Fibroblast of skin of right quadriceps (primary cell): ENCODE measurements at places on chromosomes 2 and 18.

DNA sequence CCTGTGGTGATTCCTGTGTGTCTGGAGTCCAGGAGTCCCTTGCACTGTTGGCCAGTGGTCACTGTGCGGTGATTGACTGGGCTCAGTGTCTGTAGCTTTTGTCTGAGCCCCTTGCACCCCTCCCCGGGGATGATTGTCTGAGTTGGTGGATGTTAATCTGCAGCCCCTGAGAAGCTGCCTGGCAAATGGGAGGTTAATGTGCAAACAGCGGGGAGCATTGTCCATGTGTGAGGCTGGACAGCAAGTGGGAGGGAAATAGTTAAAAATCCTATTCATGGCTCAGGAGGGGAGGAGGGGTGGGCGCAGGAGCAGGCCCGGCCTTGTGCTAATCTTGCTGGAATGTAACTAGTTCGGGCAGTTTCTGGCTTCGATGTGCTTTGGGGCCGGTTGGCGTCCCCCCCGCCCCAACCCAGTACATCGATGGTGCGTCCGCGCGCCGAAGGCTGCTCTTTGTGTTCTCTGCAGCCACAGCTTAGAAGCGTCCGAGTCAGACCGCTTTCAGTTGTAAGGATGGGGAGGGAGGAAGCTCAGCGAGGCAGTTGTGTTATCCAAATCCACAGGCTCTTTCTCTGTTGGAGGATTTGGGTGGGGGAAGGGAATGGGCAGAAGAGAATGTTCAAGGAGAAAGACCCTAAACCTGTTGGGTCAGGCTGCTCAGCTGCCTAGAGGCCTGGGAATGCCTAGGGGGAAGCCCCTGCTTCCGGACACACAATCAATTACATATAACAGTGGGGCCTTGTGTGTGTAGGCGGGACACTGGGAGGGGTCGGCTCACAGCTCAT, 71.8 kb downstream of the TGOLN2 start:
- peak; percentile 86 for DNase-seq

DNA sequence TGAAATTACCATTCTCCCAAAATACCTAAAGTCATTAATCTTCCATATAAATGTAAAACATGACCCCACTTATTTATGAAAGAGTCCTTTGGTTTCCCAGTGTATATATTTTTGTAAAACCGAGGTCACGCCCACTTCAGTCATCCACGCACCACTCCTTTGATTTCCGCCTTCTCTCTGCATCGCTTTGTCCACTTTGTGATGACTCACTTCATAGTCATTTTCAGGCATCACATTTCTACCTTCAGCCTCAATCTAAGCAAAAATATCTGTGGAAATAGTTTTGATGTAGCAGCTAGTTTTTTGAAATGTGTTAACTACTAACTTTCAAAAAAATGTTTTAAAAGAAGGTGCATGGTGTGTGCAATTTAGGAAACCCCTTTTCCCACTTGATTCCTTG, 793.5 kb upstream of the SOX11 start:
- no peak for DNase-seq

GRCh38 chr2:74824679-74825078, 9.2 kb upstream of the HK2 start:
- DNase-seq = no peak

DNA sequence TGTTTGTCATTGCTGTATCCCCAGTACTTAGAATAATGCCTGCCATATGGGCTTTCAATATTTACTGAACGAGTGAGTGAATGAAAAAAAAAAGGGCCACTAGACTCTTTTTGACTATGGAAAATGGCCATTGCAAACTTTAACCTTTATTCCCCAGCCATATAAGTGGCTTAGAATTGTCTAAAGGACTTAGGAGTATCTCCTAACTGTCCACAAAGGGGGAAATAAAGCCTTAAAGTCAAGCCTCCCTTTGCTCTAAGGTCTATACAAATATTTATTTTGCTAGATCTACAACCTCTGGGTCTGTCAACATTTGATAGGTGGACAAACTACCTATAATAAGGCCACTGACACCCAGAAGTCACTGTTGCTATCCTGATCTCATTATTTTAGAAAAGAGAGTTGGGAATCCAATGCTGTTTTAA, 25.7 kb downstream of the UPP2 start:
- no peak for DNase-seq

GRCh38 chr2:2849464-2850217, 518.6 kb upstream of the MYT1L start:
- no peak for DNase-seq

GRCh38 chr2:75333646-75334045, 134.3 kb upstream of the TACR1 start:
- DNase-seq = no peak

DNA sequence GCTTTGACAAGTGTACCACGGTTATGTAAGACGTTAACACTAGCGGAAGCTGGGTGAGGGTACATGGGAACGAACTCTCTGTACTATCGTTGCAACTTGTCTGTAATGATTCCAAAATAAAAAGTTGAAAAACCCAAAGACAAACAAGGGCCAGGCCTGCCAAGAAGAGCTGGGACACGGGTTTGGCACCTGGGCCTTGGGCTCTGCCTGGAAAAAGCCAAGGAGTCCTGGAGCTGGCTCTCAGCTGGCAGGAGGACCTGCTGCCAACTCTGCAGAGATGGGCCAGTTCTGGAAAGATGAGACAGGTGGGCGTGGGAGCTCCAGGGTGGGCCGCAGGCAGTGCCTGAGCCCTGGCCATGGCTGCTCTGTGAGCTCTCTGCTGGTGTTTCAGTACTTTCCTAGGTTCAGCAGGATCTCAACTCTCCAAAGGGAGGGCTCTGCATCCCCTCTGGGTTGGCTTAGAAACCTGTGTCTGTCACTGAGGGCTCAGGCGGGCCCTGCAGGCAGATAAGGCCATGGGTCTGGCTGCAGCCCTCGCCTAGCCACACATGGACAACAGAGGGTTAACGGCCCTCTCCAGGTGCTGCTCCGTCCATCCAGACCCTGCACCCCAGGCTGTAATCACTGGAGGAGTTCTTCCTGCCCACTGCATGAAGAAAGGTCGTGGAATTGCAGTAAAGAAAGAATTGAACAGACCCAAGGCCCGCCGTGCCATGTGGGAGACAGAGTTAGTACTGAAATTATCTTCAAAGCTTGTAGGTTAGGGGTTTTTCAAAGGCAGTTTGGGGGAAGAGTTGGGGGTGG, 89.9 kb downstream of the RHOB start:
- no peak for DNase-seq

DNA sequence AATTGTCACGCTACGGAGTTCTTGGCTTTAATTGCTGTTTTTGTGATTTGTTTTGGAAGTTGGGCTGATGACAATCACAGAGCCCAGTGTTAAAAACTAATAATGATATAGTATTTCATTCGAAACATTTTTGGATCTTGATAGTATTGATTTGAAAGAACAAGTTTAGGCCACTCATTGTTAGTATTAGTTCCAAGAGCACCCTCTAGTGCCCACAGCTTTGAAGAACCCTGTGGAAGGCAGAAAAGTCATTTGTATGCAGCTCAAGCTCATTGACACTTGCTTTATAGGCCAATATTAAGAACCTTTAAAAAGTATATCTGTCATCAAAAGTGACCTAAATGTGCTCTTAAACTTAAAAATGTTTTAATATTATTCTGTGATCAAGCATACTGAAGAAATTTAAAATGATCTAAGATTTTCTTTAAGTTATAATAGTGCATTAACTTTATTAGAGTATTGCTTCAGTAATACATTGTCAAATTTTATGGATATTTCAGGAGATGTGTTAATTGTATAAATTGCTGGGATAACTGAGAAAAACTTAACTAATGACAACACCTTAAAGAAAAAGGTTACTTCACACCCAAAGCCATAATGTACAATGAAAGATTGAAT, 191.0 kb downstream of the GRB14 start:
- peak; percentile 50 for DNase-seq

- no peak for DNase-seq
Observed at GRCh38 chr2:183459466-183459865, 335.2 kb downstream of the NUP35 start.

DNA sequence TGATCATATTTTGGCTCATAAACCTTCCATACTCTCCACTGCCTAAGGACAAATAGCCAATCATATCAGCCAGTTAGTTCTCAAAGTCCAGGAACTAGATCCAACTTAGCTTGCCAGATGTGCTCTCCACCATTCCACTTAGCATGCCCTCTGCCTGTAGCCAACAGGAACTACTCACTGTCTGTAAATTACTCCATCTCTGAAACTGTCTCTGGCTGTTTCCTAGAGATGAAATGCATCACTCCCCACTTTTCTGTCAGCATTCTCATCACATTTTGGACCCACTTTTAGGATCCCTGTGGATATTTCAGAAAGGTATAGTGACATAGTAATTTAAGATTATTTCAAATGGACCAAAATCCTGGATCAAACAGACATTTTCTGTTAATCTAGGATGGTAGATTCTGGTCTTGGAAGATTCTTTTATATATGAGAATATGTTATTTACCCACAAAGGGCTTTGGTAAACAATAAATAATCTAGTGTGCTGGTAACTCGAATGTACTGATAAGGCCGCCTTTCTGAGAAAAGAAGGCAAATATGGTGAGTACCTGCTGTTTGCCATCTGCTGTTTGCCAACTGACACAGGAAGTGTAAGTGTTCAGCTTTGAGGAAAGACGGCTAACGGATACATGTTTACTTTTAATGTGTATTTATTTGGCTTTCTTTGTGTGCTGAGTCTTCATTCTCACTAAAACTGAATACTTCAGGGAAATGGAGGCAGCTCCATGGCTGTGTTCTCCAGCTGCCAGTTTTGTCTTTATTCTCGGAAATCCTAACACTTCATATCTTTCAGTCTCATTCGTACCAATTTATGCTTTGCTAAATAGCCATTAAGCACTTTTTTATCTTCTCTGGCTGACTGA, 79.5 kb downstream of the EVA1A start:
- peak; percentile 28 for DNase-seq

DNA sequence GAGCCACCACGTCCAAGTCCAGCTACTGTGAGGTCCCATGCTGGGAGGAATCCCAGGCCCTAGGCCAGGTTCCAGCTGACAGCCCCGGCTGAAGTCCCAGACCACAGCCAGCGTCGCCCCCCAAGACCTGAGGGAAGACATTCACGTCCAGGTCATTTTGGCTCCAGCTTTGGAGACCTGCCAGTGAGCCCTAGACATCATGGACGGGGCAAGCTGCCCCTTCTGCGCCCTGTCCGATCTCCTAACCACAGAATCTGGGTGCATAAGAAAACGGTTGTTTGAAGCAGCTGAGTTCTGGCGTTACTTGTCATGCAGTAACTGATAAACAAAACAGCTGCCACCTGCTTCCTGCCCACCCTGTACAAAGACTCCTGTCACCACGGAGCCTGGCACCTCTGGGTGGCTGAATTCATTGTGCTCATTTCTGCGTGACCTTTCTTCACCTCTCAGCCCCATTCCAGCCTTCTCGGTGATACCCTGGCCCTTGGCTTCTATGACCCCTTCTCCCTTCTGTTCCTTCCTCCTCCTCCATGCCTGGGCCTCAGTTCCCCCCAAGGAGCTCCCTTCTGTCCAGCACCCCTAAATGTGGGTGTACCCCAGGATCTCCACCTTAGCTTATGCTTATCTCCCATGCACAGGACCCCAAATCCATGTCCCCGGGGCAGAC, 72.6 kb upstream of the SMAD7 start:
- no peak for DNase-seq
